Fibroblast of lung (primary cell): ENCODE measurements at places on chromosomes 4 and X. TPM values are rescaled to one million over a fixed set of nuclear protein-coding genes. Genes with fewer than 3 reads are reported as not detected.

DNA sequence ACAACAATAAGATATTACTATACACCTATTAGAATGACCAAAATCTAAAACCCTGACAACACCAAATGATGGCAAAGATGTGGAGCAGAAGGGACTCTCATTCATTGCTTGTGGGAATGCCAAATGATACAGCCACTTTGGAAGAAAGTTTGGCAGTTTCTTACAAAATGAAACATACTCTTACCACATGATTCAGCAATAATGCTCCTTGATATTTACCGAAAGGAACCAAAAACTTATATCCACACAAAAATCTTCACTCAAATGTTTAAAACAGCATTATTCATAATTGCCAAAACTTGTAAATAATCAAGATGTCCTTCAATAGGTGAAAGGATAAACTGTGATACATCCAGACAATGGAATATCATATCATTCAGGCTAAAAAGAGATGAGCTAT is 180.9 kb downstream of the COL25A1 start:
- DNase-seq, result no peak

- peak; percentile 98 for DNase-seq
These were observed 303.5 kb downstream of the SPRY1 start for GRCh38 chr4:123699880-123700771.

DNA sequence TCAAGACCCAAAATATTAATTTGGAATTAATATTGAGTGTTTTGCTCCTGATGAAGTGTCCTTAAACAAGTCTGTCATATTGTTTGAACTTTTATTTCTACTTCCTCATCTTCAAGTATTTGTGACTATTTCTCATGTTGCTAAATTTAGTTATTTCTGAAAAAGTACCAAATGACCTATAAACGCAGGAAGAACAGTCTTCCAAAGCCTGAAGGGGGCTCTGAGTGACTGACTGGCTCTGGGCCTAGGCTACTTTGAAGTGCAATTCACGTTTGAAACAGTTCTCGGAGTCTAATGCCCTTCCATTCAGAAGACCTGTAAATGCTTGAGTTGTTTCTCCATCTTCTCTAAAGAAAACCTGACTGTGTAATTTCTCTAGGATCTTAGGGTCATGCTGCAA is 26.5 kb downstream of the GALNT7 start:
- no peak for DNase-seq

DNA sequence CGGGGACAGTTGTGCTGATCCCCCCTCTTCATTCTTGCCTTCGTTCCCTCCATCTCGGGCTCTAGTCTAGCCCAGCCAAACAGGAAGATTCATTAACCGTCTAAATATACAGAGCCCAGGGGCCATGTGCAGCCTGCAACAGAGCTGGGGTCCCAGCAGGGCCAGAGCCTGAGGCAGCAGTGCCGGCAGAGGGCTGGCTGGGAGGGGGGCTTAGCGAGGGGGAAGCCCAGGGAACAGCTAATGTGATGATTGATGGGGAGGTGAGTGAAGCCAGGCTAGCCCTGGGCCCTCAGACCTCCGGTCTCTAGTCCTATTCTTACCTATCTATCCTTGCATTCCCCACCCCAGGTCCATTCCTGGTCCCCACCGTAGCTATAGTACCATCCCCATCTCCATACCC is 22.3 kb downstream of the EFNB1 start:
- DNase-seq, result no peak

DNA sequence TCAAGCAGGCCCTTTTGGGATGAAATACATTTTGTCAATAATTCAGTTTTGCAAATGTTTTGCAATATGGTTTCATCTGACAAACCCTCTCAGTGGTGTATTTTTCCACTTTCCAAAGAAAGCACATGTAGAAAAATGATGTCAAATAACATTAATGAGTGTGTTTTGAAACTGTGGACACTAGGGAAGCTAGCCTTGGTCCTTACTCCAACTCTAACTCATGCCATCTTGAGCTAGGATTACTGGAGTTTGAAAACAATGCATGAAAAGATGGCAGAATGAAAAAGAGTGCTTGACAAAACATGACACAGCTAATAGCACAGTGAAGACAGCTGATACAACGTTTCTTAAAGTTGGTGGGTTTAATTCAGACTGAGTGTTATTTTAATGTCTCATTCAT is 41.4 kb downstream of the HAND2 start:
- DNase-seq, result peak; percentile 29

DNA sequence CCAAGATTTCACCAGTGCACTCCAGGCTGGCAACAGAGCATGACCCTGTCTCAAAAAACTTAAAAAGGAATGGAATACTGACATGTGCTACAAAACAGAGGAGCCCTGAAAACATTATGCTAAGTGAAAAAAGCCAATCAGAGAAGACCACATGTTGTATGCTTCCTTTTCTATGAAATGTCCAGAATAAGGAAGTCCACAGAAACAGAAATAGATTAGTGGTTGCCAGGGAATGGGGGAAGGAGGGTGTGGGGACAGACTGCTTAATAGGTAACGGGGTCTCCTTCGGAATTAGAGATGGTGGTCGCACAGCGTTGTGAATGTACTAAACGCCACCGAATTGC is 30.1 kb upstream of the KIAA0232 start:
- no peak for DNase-seq

- DNase-seq, result peak; percentile 85
These were observed 30.3 kb downstream of the INPP4B start for GRCh38 chr4:142815834-142816233.

DNA sequence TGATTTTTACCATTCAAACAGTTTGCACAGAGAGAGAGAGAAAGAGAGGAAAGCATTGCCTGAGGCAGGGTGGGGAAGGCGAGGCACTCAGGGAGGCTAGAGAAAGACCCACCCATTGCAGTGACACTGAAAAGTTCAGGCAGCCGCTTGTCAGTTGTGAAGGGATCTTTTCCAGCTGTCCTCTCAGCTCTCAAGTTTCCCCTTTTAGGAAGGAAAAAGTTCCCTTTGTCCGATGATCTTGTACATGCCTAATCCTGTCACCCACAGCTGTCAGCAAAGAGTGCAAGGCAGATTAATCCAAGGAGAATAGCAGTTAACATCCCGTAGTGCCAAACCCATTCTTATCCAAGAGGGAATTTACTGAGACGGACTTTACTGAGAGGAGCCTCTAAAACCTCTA is 255.0 kb downstream of the MAGEB5 start:
- no peak for DNase-seq

- DNase-seq, result peak; percentile 45
These were observed 671 bp downstream of the SLC7A11 start for GRCh38 chr4:138241281-138242075.

DNA sequence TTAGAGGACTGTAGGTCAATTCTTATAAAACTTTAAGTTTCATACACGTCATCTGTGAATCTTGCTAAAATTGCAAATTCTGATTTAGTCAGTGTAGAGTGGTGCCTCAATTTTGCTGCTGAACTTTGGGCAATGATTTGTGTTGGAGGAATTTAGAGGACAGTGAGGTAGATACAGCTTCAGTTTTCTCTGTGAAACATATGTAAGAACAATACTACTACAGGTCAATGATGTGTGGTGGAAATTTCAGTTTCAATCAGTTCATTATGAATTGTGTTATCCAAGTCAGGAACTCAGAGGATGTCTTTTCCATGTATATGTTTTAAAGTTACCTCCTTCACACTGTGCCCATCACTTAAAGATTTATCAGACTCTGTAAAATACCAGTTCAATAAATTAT is 1597.8 kb upstream of the PCDH10 start:
- no peak for DNase-seq

GRCh38 chr4:152460488-152460887 is 75.4 kb downstream of the FBXW7 start:
- DNase-seq, result peak; percentile 55

GRCh38 chr4:91846233-91846632 is 457.5 kb upstream of the GRID2 start:
- DNase-seq, result peak; percentile 3

DNA sequence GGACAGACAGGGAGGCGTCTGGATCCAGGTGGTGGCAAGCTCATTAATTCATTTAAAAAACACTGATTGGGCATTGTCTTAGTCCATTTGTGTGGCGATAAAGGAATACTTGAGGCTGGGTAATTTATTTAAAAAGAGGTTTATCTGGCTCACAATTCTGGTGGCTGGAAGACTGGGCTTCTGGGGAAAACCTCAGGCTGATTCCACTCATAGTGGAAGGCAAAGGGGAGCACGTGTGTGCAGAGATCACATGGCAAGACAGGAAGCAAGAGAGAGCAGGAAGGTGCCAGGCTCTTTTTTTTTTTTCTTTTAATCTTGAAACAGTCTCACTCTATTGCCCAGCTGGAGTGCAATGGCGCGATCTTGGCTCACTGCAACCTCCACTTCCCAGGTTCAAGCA is 100.2 kb upstream of the METTL14 start:
- DNase-seq, result no peak

GRCh38 chrX:147912093-147912801 is 528 bp downstream of the FMR1 start:
- peak; percentile 46 for DNase-seq

- DNase-seq, result no peak
These were observed 32.8 kb downstream of the CLDN22 start for GRCh38 chr4:183287309-183287659.

The TMPRSS11B gene
- polyA plus RNA-seq, result not detected in 2 replicates

The RTL9 gene
- 0.09 and 0.18 TPM in 2 replicates for polyA plus RNA-seq

The MCTS1 gene
- polyA plus RNA-seq, result 63.1 and 72.1 TPM in 2 replicates

The AVPR2 gene
- polyA plus RNA-seq, result not detected in 2 replicates

The LPAR4 gene
- 0.19 and 0.28 TPM in 2 replicates for polyA plus RNA-seq

The PF4V1 gene
- not detected in 2 replicates for polyA plus RNA-seq

The SPATA18 gene
- 7.2 and 11.5 TPM in 2 replicates for polyA plus RNA-seq
